RWPE2 (cell line): ENCODE measurements at places on chromosomes 13 and 19.
A peak's percentile ranks its signal among the peaks of the same experiment; 100 is the strongest.

DNA sequence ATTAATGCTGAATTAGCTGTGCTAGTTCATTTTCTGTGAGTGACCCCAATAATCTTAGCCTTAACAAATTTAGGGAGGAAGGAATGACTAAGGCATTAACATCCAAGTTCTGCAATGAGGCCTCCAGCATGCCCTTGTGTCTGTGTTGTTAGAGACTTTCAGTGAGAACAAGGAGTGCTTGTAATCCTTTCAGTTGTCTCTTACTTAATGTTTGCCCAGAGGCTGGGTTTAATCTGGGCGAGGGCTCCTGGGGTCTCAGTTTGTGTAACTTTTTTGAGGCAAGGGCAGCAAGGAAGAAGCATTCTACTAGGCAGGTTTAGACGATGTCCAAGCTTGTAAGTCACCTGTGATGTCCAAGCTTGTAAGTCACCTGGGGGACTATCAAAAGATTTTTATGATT lies 24.3 kb downstream of the CCNA1 start:
- H3K4me3 ChIP-seq, result no peak overlapping the region
- no peak overlapping the region for H3K27ac ChIP-seq
- H3K36me3 ChIP-seq, result no peaks in the 10 kb centered on the region
- DNase-seq, result no peak

GRCh38 chr13:42279986-42280385 lies 8.0 kb downstream of the AKAP11 start:
- no peak overlapping the region for H3K4me3 ChIP-seq
- H3K36me3 ChIP-seq, result peaks cover 4% of the 10 kb centered on the region; the same call in 1 of the 2 replicates
- H3K27me3 ChIP-seq, result no peaks in the 10 kb centered on the region
- H3K27ac ChIP-seq, result no peak overlapping the region

- peaks cover 6% of the 10 kb centered on the region for H3K4me1 ChIP-seq
- H3K4me3 ChIP-seq, result no peak overlapping the region
- no peak for DNase-seq
- H3K27me3 ChIP-seq, result no peaks in the 10 kb centered on the region
- H3K36me3 ChIP-seq, result no peaks in the 10 kb centered on the region
Measured at GRCh38 chr13:29465741-29466293, 129.7 kb downstream of the SLC7A1 start.

DNA sequence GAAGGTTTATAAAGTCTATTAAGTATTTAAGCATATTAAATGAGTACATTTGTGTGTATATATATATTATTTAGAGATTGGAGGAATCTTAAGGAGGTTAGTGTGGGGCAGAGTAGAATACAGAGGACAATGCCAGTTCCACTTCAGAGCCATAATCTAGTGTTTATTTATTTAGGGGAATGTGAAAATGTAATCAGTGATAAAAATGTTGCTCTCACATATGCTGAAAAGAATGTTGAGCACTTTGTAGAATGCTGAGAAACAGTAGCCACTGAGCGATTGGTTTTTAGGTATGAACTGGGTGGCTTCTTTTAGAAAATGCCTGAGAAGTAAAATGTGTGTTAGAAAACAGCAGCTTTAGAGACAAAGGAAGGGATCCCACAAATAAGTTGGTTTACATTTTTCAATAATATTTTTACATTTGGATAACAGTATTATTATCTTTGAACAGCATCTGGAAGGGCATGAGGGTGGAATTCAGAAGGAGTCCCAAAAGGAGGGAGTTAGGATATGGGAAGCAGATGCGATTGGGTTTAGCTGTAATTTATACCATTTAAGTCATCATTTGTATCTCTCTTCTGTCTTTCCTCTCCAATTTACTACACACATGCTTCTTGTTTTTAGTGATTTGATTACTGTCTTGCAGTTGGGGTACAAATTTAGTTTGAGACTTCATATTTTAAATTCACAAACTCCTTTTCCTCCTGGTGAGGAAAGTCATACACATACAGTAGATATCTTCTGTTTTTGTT lies 68.6 kb downstream of the NDFIP2 start:
- no peaks in the 10 kb centered on the region for H3K4me1 ChIP-seq
- no peak for DNase-seq
- no peak overlapping the region for H3K27ac ChIP-seq

DNA sequence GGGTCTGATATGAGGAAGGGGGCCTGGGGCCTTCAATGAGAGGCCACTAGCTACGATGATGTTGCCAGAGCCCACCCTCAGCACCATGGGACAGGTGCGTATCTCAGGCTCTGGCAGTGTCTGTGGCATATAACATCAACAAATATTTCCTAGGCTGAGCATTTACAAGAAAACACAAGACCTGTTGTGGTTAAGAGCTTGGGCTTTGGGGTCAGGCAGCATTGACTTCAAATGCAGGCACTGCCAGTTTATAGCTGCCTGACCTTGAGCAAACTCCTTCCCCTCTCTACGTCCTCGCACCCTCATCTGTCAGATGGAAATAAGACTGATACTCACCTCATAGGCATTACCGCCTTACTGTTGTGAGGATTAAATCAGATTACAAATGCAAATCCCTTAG lies 156.0 kb downstream of the KATNAL1 start:
- H3K27ac ChIP-seq, result no peak overlapping the region
- H3K4me3 ChIP-seq, result no peak overlapping the region
- H3K27me3 ChIP-seq, result no peaks in the 10 kb centered on the region
- H3K4me1 ChIP-seq, result no peaks in the 10 kb centered on the region
- H3K36me3 ChIP-seq, result no peaks in the 10 kb centered on the region

DNA sequence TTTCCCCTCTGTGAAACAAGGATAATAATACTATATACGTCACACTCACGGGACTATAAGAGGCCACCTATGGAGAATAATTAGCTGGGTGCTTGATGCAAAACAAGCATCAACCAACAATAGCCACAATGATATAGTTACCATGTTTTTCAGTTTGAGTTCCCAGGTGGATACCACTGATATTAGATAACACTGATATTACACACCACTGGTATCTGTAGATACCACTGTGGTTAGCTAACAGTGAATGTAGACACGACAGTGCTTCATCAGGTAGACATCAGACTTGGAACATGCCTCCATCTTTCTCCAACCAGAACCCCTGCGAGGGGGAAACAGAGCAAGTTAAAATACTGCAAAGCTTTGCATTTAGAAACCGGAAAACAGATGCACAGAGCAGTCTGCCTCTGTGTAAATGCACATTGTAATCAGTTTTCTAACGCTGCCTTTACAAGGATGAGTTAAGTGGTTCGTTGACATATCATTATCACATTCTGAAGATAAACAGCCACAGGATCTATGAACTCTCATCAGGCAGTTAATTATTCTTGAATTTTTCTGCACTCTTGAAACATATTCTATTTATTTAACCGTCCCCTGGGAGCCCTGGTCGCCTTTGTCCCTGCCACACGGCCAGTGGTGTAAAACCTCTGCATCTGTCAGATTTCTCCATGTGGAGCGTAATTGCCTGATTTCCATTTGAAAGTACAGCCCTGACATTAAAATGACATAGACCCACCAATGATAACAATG lies 80.7 kb downstream of the RNASEH2B start:
- H3K27ac ChIP-seq, result no peak overlapping the region
- no peak overlapping the region for H3K4me3 ChIP-seq
- H3K4me1 ChIP-seq, result no peaks in the 10 kb centered on the region
- DNase-seq, result no peak
- no peaks in the 10 kb centered on the region for H3K36me3 ChIP-seq
- H3K27me3 ChIP-seq, result no peaks in the 10 kb centered on the region

- H3K27ac ChIP-seq, result no peak overlapping the region
- H3K36me3 ChIP-seq, result no peaks in the 10 kb centered on the region
- H3K4me1 ChIP-seq, result no peaks in the 10 kb centered on the region
- no peak overlapping the region for H3K4me3 ChIP-seq
- DNase-seq, result no peak
Measured at GRCh38 chr19:30880151-30880550, 469.1 kb downstream of the TSHZ3 start.

- H3K4me1 ChIP-seq, result no peaks in the 10 kb centered on the region
- no peaks in the 10 kb centered on the region for H3K27me3 ChIP-seq
- H3K4me3 ChIP-seq, result no peak overlapping the region
- no peak for DNase-seq
- H3K27ac ChIP-seq, result no peak overlapping the region
Measured at GRCh38 chr13:55534306-55534705, 1606.4 kb upstream of the PRR20A start.

DNA sequence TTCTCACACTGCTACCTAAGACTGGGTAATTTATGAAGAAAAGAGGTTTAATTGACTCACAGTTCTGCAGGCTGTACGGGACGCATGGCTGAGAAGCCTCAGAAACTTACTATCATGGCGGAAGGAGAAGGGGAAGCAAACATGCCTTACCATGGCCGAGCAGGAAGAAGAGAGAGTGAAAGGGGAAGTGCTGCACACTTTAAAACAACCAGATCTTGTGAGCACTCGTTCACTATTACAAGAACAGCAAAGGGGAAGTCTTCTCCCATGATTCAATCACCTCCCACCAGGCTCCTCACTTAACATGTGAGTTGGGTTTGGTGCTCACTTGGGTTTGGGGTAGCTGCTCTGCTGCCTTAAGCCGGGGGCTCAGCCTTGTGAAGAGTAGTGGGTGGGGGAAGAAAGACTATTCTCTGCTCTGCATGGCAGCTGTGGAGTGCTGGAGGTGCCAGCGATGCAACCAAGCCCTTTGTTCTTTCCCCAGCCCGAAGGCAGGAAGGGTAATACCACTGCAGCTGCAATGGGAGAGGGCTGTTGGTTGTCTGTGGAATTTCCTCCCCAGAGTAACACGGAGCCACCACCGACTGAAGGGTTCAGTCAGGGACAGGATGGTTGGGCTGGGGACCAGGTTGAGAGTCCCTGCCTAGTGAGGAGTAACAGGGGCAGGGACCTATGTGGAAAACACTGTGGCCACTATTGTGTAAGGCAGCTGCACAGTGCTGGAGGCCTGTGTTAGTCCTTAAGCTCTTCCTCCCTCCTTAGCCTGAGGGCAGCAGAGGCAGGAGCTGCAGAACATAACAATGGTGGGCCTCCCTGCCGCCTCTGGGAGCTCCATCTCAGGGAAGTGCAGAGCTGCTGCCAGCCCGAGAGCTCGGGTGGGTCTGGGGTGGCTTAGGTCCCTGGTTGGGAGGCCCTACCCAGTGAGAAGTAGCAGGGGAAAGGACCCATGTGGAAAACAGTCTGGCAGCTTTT lies 1262.5 kb downstream of the EFNB2 start:
- H3K27me3 ChIP-seq, result no peaks in the 10 kb centered on the region
- DNase-seq, result no peak
- no peak overlapping the region for H3K27ac ChIP-seq

- no peak for DNase-seq
- H3K27me3 ChIP-seq, result peaks cover 63% of the 10 kb centered on the region
- no peak overlapping the region for H3K4me3 ChIP-seq
- H3K36me3 ChIP-seq, result no peaks in the 10 kb centered on the region
Measured at GRCh38 chr13:21672796-21673538, 2.1 kb downstream of the FGF9 start.

DNA sequence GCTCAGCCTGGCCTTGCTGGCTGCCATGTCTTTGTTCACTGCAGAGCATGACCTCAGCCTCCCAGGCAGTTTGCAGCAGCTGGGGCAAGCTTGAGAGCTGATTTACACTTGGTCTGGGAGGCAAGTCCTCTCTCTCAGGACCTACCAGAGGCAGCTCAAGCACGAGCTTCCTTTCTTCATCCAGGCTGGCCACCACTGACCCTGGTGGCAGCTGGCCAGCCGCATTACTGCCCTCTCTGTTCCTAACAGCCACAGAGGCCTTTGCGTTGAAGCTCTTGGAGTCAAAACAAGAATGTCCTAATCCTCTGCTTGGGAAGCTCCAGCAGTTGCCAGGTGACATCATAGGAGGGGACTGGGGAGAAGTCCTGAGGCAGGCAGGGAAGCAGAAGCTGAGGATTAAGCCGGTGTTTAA lies 85.7 kb downstream of the NUFIP1 start:
- no peak overlapping the region for H3K27ac ChIP-seq
- H3K4me1 ChIP-seq, result no peaks in the 10 kb centered on the region
- no peaks in the 10 kb centered on the region for H3K27me3 ChIP-seq
- no peaks in the 10 kb centered on the region for H3K36me3 ChIP-seq

GRCh38 chr19:1507192-1507660 lies 5.6 kb downstream of the ADAMTSL5 start:
- H3K27me3 ChIP-seq, result no peaks in the 10 kb centered on the region
- H3K4me3 ChIP-seq, result no peak overlapping the region
- DNase-seq, result peak; percentile 61
- H3K4me1 ChIP-seq, result peaks cover 3% of the 10 kb centered on the region

DNA sequence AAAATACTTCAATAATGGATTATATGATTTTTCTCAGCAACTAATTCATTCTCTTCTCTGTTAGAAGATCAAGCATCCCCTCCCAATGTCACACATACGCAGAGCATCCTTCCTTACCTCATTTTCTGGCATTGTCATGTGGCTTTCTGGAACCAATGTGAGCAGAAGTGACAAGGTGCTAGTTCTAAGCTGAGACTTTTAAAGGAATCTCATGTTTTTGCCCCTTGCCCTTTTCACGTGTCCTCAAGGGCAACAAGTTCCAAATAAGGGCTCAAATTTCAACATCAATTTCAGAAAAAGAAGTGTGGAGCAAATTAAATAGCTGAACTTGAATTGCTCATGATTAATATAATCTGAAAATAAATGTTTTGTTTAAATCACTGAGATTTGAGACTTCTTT lies 4.6 kb upstream of the PRR20A start:
- no peaks in the 10 kb centered on the region for H3K36me3 ChIP-seq
- no peaks in the 10 kb centered on the region for H3K4me1 ChIP-seq
- H3K27me3 ChIP-seq, result no peaks in the 10 kb centered on the region
- no peak for DNase-seq
- H3K4me3 ChIP-seq, result no peak overlapping the region
- H3K27ac ChIP-seq, result no peak overlapping the region

- no peaks in the 10 kb centered on the region for H3K36me3 ChIP-seq
- peaks cover 24% of the 10 kb centered on the region for H3K4me1 ChIP-seq
- no peaks in the 10 kb centered on the region for H3K27me3 ChIP-seq
- no peak for DNase-seq
Measured at GRCh38 chr13:27170221-27170515, 1.4 kb downstream of the USP12 start.

DNA sequence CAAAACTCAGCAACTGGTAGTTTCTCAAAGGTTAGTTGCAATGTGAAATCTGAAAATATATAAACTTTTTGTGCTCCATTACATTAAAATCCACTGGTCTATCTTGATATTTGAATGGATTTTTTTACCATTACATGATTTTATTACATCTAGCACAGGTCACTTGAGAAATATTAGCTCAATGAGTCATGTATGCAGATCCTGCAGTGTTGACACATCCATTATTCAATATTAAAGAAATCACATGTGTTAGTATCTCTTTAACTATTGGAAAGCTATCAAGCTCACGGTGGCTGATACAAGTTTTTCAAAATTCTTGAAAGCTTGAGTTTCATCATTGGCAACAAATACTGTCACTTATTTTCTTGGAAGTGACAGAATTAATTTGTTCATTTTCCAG lies 373.9 kb upstream of the TSHZ3 start:
- no peak for DNase-seq
- H3K27ac ChIP-seq, result no peak overlapping the region
- H3K4me3 ChIP-seq, result no peak overlapping the region
- H3K27me3 ChIP-seq, result peaks cover 26% of the 10 kb centered on the region
- H3K4me1 ChIP-seq, result no peaks in the 10 kb centered on the region
- H3K36me3 ChIP-seq, result no peaks in the 10 kb centered on the region

- H3K27ac ChIP-seq, result no peak overlapping the region
- no peak overlapping the region for H3K4me3 ChIP-seq
- no peaks in the 10 kb centered on the region for H3K27me3 ChIP-seq
- no peak for DNase-seq
- H3K36me3 ChIP-seq, result no peaks in the 10 kb centered on the region
Measured at GRCh38 chr13:37716420-37717195, 118.0 kb upstream of the POSTN start.
